CD4-positive, alpha-beta T cell treated with Interleukin-4 for 1 hour (primary cell): ENCODE measurements at places on chromosomes 7 and 10.

DNA sequence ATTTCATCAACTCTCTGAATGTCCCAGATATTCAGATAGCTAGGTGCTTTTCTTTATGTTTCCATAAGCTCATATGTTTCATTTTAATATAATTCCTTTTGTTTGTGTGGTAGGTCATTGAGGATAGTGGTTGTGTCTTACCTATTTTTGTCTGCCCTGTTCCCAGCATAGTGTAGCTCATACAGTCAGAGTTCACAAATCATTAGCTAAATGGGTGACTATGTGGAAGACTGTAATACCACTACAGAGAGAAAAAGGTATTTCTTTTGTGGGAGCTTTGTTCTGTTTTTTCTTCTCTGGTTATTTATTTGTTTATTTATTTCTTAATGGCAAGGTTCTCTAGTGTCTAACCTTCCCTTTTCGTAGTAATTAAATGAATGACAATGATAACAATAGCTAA, 39.8 kb downstream of the EXOC4 start:
- DNase-seq, result no peak

GRCh38 chr10:100216006-100216405, 13.4 kb downstream of the CHUK start:
- no peak for DNase-seq

DNA sequence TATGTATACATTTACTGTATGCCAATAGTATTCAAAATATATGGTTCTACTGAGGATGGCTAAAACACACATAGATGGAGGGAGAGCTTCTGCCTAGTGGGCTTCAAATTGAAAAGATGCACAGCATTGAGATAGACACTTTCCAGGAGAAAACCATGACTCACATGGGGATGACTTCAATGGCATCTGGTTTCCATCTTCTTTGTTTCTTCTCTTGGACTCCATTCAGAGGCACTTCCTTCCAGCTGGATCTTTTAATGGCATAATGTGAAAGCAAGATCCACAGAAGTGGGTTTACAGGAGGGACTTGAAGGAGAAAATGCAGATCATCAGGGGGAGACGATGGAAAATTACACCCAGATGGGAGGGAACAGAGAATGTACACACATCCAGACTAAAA, 84.9 kb downstream of the ZNF365 start:
- DNase-seq, result no peak

DNA sequence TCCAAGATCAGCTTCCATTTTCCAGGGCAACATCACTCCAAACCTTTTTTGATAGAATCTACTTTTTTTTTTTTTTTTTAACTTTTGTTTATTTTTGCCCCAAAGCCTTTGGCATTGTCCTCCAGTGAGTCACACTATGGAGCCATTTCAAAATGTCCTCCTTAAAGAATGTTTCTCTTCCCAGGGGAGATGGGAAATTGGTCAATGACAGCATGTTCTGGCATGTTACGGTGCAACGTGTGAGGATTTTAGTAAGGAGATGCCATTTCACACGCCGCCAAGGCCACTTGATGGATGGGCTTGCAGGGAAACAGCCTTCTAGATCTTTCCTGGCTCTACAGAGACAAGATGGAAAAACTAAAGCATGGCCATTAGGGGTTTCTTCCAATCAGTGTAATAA, 30.7 kb upstream of the TRIL start:
- DNase-seq, result no peak

DNA sequence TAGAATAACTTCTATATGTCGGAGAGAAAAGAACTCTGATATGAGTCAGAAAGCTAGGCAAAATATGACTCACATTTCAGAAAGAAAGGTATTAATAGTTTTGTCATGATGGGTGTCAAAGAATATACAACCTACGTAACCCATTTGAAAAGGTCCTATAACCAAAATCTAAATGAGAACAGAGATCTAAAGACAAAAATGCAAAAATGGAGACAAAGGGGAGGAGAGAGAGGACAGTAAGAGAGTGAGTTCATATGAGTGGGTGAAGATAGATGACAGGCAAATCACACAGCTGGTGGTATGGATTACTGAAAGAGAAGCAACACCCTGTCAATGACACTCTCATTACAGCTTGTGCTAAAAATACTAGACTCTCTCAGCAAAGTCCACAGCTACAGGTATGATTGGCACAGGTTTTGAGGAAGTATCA, 25.6 kb downstream of the ANKMY2 start:
- no peak for DNase-seq

- no peak for DNase-seq
These were observed 236.3 kb upstream of the LRRN3 start for GRCh38 chr7:110854651-110855050.

GRCh38 chr10:126315494-126316177, 72.6 kb downstream of the ADAM12 start:
- no peak for DNase-seq

DNA sequence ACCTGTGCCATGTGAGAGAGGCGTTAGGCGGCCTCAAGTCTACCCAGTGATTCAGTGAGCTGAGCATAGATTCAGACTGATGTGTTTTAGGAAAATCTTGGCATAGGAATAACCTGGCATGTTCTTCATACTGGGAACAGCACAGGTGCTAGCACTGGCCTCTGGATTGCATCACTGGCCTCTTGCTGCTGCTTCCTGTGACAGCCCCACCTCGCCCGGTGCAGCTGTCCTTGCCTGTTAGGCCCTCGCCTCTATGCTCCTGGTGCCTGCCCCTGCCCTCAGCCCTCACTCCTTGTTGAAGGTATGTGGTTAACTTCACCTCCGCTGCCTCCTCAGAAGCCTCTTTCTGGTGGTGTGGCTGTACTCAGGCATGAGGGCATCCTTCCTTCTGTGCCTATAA, 46.2 kb downstream of the BLNK start:
- DNase-seq, result no peak

DNA sequence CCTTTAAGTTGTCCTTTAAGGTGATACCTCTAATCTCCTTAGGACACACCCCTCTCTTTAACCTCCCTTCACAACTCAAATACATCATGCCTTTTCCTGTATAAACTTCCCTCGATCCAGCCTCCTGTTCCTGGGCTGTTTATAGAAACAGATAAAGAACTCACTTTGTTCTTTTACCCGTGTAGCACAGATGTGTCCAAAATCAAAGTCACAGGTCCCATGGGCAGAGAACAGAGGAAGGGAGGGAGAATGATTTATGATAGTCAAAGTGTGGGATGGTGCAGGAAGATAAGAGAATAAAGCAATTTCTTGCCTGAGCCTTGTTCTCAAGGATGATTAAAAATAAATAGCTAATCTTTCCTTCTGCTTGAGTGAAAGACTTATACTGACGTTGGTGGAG, 50.3 kb upstream of the CABCOCO1 start:
- DNase-seq, result no peak

- DNase-seq, result no peak
These were observed 3.8 kb downstream of the PRAP1 start for GRCh38 chr10:133350950-133351329.

GRCh38 chr7:55563596-55564325, 8.5 kb downstream of the VOPP1 start:
- no peak for DNase-seq
